NCI-H345 (cell line): ENCODE measurements at places on chromosomes 12 and 14.

GRCh38 chr14:22908601-22909000 is 10.3 kb downstream of the RBM23 start:
- no peak for DNase-seq

- no peak for DNase-seq
These were observed 740.9 kb downstream of the GALC start for GRCh38 chr14:87252103-87252502.

- DNase-seq = no peak
These were observed 20.9 kb downstream of the ZC2HC1C start for GRCh38 chr14:75090353-75090752.

- no peak for DNase-seq
These were observed 29.6 kb downstream of the BEGAIN start for GRCh38 chr14:100557658-100558057.

DNA sequence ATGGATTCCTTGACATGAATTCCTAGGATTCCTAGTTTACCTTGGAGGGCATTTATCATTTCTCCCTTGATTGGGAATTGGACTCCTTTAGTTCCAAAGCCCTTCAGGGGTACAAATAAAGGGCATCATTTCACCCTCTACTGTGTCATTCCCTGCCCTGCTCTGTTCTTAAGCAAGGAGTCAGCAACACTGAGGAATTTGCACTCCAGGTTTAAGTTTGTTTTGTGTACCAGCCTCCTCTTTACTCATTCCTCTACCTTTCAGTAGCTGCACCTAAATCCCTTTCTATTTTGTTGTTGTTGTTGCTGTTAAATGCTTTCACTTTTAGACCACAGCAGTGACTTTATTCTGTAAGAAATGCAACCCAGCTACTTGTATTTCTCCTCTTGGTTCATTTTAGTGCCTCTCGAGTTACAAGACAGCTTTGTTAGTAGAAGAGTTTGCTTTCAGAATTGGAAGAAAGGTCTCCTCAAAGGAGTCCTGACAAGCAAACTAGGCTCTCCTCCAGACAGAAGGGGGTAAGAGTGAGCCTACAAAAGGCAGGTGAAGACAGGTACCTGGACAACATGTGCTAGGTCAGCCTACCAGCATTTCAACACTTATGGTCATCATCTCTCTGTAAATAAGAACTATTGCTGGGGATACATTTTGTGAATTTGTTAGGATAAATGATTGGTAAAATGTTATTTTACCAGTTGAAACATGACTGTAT is 90.0 kb downstream of the RMST start:
- no peak for DNase-seq

- DNase-seq = no peak
These were observed 19.4 kb downstream of the HHIPL1 start for GRCh38 chr14:99664058-99664936.

- no peak for DNase-seq
These were observed 78.4 kb upstream of the TSPAN8 start for GRCh38 chr12:71236133-71236660.

GRCh38 chr12:4027412-4027811 is 154.2 kb upstream of the PARP11 start:
- DNase-seq = no peak

- peak; percentile 44 for DNase-seq
These were observed 48.7 kb downstream of the SCARB1 start for GRCh38 chr12:124814741-124815613.

DNA sequence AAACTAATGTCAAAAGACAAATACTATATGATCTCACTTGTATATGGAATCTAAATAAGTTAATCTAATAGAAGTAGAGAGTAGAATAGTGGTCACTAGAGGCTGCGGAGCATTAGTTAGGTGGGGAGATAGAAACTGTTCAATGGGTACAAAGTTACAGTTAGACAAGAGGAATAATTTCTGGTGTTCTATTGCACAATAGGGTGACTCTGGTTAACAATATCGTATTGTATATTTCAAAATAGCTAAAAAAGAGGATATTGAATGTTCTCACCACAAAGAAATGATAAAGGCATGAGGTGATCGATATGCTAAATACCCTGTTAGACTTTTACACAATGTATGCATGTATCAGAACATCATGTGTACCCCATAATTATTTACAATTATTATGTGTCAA is 42.9 kb downstream of the IGF1 start:
- no peak for DNase-seq
